ENCODE measurements at places on chromosomes 6 and 20.

DNA sequence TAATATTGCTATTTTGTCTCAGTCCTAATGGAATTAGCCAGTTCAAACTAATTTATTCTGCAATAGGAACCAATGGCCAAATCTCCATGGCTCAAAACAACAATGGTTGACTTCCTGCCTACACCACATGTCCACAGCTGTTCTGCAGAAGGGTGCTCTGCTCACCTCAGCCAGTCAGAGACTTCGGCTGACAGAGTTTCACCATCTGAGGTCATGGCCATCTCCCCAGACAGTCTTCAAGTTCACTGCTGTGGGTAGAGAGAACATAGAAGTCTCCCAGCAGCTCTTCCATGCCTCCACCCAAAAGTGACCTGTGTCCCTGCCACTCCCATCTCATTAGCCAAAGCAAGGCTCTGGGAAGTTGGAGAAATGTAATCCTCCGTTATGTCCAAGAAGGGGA is 65.1 kb upstream of the FOXC1 start:
- no peak for DNase-seq

DNA sequence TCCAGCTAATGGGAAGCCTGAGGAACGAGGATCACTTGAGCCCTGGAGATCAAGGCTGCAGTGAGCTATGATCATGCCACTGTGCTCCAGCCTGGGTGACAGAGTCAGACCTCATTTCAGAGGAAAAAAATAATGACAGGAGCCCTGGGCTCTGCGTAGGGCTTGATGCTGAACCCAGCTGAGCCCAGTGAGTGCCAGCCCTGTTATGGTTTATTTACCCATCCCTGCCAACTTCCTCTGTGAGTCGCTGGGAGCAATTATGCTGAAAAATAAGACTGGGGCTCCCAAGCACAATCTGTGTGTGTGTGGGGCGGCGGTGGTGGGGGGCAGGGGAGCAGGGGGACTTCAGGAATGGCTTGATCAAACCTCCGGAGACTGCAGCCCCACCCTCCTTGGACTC is 75.9 kb upstream of the PMEPA1 start:
- DNase-seq, result no peak

GRCh38 chr6:168282985-168283685 is 36.4 kb downstream of the DACT2 start:
- DNase-seq, result no peak

- no peak for DNase-seq
These were observed 528.5 kb upstream of the BTBD3 start for GRCh38 chr20:11389186-11389585.

GRCh38 chr20:39019805-39020325 is 57.7 kb downstream of the DHX35 start:
- peak; percentile 72 for DNase-seq

DNA sequence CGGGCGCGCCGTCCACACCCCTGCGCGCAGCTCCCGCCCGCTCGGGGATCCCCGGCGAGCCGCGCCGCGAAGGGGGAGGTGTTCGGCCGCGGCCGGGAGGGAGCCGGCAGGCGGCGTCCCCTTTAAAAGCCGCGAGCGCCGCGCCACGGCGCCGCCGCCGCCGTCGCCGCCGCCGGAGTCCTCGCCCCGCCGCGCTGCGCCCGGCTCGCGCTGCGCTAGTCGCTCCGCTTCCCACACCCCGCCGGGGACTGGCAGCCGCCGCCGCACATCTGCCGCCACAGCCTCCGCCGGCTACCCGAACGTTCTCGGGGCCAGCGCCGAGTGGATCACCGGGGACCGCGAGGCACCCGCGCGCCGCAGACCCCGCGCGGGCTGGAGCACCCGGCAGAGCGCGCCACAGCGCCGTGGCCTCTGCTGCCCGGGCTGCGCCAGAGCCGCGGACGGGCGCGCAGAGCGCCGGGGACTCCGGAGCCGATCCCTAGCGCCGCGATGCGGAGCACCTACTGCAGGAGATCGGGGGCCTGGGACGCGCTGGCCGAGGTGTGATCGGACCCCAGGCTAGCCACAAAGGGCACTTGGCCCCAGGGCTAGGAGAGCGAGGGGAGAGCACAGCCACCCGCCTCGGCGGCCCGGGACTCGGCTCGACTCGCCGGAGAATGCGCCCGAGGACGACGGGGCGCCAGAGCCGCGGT is at the start of gene BMP2:
BMP2 (plus strand) TSS at position 151 of the 692 bp plus-strand sequence. CDS start 2,441 bp downstream, outside the sequence.
- DNase-seq, result no peak

DNA sequence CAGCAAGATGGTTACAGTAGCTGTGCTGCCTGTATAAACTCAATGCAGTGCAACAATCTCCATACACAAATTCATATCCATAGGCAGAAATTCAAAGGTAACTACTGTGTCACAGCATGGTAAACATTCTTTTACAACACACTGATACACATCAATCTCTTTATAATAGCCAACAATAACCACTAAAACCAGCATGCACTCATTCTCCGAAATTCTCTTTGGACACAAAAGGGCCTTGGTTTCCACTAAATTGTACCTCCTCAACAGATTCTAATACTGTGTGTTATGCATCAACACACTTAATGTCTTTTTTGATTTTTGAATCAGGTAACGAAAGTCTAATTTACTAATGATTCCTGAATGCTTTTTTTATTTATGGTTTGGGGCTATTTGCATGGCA is 1323.7 kb downstream of the GRIK2 start:
- no peak for DNase-seq

DNA sequence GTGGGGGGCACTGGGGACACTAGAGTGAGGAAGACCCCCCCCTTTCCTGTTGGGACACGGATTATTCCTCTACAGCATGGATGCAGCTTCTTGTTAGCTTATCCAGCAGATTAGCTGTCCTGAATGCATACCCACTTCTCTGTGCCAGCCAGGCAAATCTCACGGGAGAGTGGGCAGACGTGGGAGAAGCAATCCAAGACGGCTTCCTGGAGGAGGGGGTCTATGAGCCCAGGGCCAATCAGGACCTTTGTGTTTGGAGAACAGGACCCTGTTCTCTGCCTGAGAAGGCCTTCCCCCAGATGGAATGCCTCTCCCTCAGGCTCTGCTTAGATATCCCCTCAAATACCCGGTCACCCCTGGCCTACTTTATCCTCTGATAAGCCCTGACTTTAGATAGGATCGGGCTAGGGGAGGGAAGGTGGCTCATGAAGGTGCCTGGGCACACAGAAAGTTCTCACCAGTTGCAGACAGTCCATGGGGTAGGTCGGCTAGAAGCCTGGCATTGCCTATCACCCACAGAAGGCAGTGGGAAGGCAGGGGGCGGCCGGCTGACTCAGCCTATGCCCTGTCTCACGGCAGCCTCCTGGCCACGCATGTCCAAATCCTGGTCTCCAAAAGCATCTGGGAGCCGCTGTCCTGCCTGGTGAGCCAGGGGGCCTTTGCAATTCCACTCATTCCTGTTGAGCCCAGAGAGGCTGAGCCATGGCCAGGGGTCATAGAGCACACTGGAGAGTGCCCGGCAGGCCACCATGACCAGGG is 34.7 kb downstream of the SUN5 start:
- DNase-seq, result peak; percentile 22

DNA sequence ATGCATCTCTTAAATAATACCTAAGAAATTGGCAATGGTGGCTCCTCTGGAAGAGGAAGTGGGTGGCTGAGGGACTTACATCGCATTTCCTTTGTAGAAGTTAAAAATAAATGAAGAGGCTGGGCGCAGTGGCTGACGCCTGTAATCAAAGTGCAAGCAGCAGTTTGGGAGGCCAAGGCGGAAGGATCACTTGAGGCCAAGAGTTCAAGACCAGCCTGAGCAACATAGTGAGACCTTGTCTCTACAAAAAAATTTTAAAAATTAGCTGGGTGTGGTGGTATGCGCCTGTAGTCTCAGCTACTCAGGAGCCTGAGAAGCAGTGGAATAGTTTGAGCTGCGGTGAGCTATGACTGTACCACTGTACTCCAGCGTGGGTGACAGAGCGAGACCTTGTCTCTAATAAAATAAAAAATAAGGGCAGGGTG is 12.2 kb upstream of the NCOA3 start:
- peak; percentile 59 for DNase-seq

DNA sequence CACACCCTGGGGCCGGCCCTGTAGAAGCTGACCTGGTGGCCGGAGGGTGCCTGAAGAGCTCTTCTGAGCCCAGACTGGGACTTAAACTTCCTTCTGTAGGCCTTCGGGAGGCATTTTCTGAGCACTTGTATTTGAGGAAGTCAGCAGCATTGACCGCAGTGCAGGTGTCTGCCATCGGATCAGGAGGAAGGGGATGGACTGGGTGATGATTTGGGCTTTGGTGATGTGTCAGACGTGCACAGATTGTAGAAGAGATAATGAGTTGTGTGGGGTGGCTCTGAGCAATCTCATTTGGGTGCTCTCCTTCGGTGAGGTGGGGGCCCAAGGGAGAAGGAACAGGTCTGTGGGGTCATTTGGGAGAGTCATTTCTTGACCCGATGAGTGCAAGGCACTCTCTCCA is 150.9 kb downstream of the ARID1B start:
- no peak for DNase-seq

- DNase-seq, result no peak
These were observed 227.0 kb upstream of the PMEPA1 start for GRCh38 chr20:57936636-57937385.

DNA sequence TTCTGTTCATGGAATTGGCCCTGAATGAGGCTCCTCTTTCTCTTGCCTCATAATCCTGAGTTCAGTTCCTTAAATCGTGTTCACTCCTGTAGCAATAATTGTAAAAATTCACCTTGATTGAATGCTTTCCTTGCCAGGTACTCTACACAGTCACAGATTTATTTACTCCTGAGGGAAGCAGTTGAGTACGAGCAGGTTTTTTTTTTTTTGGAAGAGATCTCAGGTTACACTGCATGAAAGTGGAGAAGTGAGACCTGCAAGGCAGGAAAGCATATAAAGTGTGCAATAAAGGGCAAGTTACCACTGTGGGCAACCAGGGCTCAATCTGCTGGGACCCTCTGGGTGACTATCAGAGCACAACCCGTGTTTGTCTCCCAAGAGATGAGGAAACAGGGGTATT is 93.0 kb upstream of the DOK5 start:
- no peak for DNase-seq

DNA sequence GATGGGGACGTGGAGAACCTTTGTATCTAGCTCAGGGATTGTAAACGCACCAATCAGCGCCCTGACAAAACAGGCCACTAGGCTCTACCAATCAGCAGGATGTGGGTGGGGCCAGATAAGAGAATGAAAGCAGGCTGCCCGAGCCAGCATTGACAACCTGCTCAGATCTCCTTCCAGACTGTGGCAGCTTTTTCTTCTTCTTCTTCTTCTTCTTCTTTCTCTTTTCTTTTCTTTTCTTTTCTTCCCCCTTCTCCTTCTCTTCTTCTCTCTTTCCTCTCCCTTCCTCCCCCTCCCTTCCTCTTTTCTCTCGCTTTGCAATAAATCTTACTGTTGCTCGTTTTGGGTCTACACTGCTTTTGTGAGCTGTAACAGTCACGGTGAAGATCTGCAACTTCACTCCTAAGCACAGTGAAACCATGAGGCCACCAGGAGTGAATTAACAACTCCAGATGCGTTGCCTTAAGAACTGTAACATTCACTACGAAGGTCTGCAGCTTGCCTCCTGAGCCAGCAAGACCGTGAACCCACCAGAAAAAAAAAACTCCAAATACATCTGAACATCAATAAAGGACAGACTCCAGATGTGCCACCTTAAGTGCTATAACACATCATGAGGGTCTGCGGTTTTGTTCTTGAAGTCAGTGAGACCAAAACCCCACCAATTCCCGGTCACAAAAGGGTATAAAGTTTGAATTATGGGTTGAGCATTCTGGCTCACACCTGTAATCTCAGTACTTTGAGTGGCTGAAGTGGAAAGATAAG is 19.6 kb upstream of the SERPINB1 start:
- peak; percentile 61 for DNase-seq

DNA sequence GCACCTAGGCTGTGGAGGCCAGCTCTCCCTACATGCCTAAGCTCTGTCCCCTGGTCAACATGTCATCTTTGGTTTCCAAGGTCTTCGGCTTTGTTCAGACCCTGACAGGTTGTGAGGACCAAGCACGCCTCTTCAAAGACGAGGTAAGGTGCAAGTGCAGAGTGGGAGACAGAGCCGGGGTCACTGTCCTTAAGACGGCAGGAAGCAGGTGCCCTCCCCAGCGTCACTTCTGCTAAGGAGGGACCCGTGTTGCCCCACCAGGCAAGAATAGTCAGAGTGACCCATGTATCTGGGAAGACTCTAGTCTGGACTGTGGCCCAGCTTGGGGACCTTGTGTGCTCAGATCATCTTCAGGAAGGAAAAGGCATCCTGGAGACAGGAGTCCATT is 18.2 kb upstream of the SGK2 start:
- no peak for DNase-seq

GRCh38 chr20:34708621-34709043 is 4.5 kb downstream of the TP53INP2 start:
- peak; percentile 76 for DNase-seq

- DNase-seq, result peak; percentile 65
These were observed 62.6 kb downstream of the GINS1 start for GRCh38 chr20:25470045-25470444.
